ENCODE measurements at places on chromosomes 1 and 21.

DNA sequence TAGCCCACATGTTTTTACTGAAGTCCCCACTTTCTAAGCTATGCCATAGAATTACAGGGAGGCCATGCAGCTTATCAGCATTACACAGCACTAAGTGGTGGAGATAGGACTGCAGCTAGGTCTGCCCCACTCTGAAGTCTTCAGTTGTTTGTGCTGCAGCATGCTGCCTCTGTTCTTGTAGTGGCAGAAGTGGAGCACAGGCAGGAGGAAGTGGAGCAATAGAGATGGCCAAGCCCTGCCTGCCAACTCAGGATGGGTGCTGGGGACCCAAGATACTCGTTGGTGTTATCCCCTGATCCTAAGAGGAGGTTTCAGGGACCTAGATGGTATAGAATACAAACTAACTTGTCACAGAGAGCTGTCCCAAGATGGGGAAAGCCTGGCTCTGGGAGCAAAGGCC lies 12.9 kb downstream of the MRPL37 start:
- no peak for DNase-seq

GRCh38 chr1:206579747-206580437 lies 32.4 kb downstream of the EIF2D start:
- DNase-seq: peak; percentile 89

GRCh38 chr1:82598812-82599211 lies 798.1 kb downstream of the ADGRL2 start:
- no peak for DNase-seq

DNA sequence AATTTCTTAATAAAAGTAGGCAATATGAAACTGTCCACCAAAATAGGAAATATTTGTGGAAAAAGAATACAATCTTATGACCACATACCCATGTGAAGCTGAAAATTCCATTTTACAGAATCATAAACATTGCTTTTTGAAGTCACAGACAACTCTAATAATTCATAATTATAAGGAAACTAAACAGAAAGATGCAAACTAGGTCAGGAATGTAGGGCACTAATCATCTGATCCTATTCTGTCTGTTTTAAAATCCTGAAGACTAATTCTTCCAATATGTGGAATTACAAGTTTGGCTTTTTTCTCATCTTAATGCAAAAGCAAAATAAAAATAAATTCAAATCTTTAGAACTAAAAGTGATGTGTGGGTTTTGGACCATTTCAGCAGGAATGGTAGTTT lies 528.6 kb downstream of the LTN1 start:
- DNase-seq: no peak

DNA sequence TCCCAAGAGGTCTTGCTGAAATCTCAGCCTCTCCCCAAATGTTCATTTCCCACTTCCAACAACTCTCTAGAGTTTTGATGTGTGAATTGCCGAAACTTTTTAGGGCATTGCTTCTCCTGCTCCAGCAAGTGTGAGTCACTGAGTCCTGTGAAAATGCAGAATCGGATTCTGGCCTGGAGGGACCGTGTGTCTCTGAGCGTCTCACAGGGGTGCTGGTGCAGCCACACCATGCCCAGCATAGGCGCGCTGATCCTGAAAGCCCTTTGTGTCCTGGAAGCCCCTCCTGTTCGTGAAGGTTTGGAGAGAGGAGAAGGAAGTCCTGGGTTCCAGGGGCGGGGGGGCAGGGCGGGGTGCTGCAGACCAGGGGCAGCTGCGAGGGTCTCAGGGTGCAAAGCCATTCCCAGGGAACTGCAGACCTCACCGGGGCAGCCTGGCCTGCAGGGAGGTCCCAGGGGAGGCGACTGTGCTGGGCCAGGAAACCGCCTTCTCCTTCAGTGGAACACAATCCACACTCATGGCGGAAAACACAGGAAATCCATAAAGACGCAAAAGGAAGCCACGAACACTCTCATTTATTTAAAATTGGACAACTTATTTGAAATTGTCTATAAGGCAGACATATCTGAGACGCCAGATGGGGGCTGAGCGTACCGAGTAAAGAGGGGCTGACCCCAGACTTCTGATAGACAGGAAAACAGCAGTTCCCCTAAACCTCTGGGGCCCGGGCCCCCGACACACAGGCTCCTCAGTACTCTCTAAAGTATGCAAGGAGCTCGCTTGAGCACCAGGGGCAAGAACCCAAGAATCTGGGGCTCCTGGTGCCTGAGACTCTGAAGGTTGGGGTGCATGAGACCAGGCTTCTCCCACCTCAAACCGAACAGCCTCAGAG lies 43.5 kb upstream of the ADARB1 start:
- DNase-seq: no peak

DNA sequence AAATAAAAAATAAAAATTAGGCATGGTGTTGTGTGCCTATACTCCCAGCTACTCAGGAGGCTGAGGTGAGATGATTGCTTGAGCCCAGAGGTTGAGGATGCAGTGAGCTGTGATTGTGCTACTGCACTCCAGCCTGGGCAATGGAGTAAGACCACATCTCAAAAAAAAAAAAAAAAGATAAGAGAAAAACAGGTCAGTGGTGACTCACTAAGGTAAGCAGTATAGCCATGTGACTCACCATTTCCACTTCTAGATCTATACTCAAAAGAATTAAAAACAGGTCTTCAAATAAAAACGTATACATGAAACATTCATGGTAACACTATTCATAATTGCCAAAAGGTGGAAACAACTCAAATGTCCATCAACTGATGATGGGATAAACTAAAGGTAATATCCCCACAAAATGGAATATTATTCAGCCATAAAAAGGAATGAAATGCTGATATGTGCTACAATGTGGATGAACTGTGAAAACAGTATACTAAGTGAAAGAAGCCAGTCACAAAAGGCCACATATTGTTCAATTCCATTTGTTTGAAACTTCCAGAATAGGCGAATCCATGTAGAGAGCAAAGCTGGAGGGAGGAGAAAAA lies 75.1 kb downstream of the ZNF281 start:
- no peak for DNase-seq

DNA sequence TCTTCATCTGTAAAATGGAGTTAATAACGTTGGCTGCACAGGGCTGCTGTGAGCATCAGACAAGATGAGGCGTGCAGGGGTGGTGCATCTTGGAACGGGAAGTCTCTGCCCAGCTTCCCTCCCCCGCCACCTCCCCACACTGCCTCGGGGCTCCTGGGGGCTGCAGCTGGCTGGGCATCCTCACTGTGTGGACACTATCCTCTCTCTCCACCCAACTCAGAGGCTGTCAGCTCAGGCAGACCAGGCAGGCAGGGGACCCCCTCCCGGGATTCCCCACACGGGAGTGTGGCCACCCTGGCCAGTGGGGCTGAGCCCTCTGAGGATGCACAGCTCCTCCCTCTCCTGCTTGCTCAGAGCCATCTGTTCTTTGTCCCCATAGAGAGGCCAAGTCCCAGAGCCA lies 122.7 kb downstream of the CCDC185 start:
- DNase-seq: no peak

- DNase-seq: no peak
These were observed 32.8 kb downstream of the ARID1A start for GRCh38 chr1:26728645-26729044.

- no peak for DNase-seq
These were observed 352.0 kb upstream of the C1orf87 start for GRCh38 chr1:60425528-60425927.

DNA sequence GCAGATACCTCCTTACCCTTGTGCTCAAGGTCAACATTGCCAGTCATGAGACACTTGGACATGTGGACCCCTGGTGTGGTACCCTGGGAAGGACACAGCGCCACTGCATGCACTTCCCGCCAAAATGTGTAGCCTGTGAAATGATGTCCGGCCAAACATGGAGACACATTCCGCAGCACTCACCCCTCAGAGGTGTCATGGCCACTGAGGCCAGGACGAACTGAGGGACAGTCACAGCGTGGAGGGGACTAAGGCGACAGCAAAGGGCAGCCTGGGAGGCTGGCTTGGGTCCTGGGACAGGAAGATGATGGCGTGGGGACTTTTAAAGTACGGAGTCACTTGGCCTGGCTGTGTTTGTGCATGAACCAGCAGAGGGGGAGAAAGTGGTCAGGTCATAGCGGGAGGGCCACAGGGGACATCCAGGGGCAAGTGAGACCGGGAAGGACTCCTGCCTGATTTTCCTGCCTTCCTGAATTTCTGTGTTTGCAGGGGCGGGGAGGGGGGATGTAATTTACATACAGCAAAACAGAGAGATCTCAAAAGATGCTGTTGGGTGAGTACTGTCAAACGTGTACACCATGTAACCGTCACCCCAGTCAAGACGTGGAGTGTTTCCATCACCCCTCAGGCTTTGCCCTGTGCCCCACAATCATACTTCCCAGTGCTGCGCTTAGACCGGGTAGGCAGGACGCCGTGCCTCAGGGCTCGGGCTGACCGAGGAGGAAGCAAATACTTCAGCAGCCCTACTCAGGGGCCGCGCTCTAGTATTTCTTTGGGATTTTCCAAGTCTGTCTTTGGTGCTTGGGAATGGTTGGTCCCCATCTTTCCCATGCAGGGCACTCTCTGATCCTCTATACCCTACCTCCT lies 45.2 kb downstream of the WDR4 start:
- DNase-seq: no peak

DNA sequence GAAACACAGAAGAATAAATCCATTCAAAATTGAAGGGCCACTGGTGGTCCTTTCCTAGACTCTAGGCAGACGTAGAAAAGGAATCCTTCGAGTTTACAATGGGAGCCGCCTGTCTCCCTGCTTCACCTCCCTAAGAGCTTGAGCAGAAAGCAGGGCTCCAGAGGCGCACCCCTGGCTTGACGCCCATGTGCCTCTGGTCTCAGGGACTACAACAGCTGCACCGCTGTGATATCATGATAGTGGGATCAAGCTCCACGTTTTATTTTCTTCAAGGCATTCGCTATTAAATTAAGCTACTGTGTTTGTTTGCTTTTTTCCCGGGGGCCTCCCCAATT lies 403 bp upstream of the C1orf122 start:
- no peak for DNase-seq

- no peak for DNase-seq
These were observed 33.0 kb downstream of the DSCAM start for GRCh38 chr21:40813918-40814317.

DNA sequence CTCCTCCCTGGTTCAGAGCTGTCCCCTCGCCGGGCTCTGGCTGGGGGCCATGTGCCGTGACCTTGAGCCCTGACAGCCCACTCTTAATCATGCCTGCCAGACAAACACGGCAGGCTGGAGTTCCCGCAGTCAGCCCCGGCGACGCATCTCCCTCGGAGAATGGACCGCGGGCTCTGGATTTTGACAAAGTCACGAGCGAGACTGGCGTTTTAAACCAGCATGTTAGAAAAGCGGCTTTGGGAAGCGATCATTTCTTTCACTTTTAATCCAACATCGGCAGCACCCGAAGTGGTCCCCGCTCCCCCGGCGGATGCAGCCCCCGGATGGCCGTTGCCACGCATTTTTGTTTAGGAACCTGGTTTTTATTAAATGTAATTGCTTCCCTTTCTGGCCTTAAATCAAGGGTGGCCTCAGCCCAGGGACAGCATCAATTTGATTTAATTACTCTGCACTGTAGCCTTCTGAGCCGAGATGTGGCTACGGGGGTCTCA lies 70.9 kb downstream of the PRDM16 start:
- DNase-seq: no peak

GRCh38 chr1:5659606-5660005 lies 332.6 kb downstream of the NPHP4 start:
- DNase-seq: no peak

DNA sequence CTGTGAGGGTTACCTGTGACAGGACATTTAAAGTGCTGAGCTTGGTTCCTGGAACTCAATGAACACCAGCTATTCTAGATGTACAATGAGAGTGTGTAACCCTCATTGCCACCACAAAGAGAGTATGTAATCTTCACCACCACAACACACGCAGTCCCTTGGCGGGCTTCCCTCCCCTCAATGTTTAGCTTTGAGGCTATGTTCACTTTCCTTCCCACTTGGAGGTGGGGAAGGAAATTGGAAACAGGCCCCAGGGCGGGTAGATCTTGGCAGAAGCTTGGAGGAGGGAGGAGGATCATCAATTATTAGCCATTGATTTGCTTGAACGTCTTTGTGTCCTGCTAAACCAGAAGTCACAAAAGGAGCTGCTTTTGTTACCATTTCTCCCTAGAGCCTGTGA lies 8.3 kb upstream of the COL16A1 start:
- DNase-seq: no peak

Measured in stimulated activated naive CD4-positive, alpha-beta T cell treated with Interleukin-2 at 50 U/mL for 16 hours (primary cell).